Chondrocyte (in vitro differentiated cells): ENCODE measurements at places on chromosomes 16 and 17. TPM values are rescaled to one million over a fixed set of nuclear protein-coding genes. Genes with fewer than 3 reads are reported as not detected.

DUSP3 gene
- total RNA-seq: 39.4 to 60.2 TPM (median 57.7 TPM) in 3 replicates

RNF151 gene
- total RNA-seq: not detected in 3 replicates

GPR139 gene
- total RNA-seq: not detected in 3 replicates

DNA sequence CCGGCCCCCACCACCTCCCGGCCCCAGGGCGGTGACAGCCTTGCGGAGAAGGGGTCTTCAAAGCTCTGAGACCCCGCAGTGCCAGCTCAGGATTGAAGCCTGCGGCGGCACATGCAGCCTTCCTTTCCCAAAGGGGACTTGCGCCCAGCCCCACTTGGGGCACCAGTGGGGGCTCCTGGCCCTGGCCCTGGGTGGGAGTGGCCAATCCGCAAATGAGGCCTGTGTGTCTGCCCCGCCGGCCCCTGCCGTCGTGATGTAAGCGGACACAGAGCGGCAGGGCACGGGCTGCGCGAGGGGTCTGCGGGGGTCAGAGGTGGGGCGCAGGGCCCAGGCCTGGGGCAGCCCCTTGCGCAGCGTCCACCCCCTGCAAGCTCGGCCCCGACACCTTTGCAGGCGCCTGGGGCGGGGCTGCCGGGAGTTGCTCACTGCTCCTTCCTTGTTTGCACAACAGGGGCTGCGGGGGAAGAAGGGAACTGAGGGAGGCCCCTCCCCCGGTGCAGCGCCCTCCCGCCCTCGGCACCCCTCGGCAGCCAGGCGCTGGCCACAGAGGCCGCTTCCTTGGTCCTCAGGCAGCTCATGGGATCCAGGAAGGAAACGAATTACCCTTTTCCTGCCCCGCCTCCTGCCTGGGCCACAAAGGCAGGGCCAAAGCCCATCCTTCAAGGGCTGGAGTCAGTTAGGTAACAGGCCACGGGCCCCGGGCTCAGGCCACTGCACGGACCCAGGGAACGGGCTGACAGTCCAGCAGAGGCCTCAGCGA is 2.9 kb downstream of the SLC16A3 start:
- DNase-seq: no peak
- H3K27ac ChIP-seq: no peak overlapping the region
- no peaks in the 10 kb centered on the region for H3K27me3 ChIP-seq

DNA sequence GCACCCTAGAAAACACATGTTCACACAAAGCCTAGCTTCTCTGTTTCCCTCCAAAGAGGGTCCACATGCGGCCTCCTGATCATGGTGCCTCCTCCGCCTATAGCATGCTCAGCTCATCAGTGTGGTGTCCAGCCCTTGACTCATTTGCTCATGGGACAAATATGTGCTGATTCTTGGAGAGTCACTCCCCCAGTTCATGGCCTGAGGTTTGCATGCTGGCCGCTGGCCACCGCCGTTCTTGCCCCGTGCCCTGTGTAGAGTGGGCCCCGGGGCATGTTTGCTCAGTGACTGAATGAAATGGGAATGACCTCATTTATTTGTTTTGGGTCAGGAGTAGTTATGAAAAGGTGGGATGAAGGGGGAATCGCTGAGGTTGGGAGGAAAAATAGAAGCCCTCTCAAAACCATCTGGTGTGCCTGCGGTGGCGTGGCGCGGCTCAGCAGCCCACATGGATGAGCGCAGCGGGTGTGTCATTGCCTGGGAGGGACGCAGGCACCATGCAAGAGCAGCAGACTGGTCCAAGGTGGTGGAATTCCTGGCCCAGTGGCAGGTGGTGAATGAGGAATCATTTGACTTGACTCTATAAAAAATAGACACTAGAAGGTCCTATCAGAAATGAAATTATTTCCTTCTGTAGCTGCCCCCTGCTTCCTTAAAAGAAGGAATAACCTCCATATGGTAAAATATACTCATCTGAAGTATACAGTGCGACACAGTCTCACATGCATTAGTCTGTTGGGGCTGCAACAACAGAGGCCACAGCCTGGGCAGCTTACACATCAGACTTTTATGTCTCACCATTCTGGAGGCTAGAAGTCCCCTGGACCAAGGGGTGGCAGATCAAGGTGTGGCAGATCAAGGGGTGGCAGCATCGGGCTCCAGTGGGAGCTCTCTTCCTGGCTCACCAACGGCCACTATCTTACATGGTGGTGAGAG is 31.7 kb downstream of the CRISPLD2 start:
- peak overlapping the region; percentile 83 for H3K27ac ChIP-seq
- no peaks in the 10 kb centered on the region for H3K27me3 ChIP-seq
- H3K36me3 ChIP-seq: peaks cover 6% of the 10 kb centered on the region
- DNase-seq: no peak

KRT33B gene
- not detected in 3 replicates for total RNA-seq

AATK gene
- total RNA-seq: 0.48 to 0.67 TPM (median 0.51 TPM) in 3 replicates

DNA sequence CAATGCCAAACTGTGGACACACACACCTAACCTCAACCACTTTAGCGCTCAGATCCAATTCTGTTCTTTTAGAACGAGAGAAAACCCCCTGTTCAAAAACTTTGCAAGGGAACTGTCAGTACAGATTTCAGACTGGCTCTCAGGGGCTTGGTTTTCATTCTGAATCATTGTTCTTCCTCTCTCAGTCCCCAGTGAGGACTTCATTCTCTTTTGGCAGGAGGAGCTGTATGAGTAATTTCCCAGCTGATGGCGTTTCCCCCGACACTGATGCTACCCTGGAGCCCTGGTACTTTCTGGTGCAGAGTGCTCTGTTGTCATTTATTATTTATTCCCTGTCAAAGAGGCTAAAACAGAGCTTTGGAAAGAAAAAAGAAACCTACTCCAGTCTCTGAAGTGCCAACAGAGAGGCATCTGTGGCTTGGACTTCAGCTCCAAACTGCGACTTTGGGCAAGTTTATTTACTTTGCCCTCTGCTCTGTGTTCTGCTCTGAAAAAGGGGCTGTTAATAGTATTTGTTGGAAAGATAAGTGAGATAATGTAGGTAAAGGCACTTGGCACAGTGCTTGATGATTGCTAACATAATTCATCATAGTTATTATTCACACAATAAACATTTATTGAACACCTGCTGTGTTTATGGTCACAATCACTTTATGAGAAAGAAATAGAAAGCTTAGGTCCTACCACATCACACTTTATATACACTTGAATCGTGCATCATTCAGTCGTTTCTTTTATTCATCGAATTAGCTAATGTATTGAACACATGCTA is 28.3 kb downstream of the ETV4 start:
- H3K36me3 ChIP-seq: peaks cover 22% of the 10 kb centered on the region
- H3K4me3 ChIP-seq: no peak overlapping the region
- DNase-seq: no peak
- H3K27me3 ChIP-seq: no peaks in the 10 kb centered on the region
- H3K4me1 ChIP-seq: peaks cover 24% of the 10 kb centered on the region
- H3K27ac ChIP-seq: peak overlapping the region; percentile 90

- no peak for DNase-seq
- no peaks in the 10 kb centered on the region for H3K36me3 ChIP-seq
- H3K27me3 ChIP-seq: no peaks in the 10 kb centered on the region
- H3K4me1 ChIP-seq: peaks cover 39% of the 10 kb centered on the region
- no peak overlapping the region for H3K27ac ChIP-seq
- no peak overlapping the region for H3K4me3 ChIP-seq
Measured at GRCh38 chr17:44826123-44826790, 3.8 kb downstream of the GJC1 start.

DNA sequence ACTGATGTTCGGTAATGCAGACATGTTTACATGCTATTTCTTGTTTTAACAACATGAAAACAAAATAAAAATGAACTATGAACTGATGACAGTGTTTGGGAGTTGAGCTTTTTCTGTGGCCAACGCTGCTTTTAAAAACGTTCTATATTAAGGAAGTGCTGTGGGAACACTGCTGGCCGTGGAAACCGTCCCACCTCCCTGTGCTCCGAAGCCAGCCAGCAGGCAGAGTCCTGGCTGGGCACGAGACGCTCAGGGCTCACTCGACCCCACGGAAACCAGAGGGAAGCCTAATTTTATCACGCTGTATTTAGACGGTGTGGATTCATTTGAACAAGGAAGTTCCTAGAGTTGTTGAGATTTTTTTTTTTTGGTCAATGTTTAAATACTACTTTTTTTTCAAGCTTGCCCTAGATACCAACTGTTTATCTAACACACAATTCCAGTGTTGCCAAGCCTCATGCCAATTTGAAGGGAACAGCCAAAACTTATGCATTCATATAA is 25.8 kb downstream of the ADCY9 start:
- H3K4me3 ChIP-seq: peak overlapping the region; percentile 62
- peaks cover 71% of the 10 kb centered on the region for H3K4me1 ChIP-seq
- no peaks in the 10 kb centered on the region for H3K27me3 ChIP-seq
- DNase-seq: no peak
- H3K36me3 ChIP-seq: peaks cover 2% of the 10 kb centered on the region
- peak overlapping the region; percentile 96 for H3K27ac ChIP-seq

DNA sequence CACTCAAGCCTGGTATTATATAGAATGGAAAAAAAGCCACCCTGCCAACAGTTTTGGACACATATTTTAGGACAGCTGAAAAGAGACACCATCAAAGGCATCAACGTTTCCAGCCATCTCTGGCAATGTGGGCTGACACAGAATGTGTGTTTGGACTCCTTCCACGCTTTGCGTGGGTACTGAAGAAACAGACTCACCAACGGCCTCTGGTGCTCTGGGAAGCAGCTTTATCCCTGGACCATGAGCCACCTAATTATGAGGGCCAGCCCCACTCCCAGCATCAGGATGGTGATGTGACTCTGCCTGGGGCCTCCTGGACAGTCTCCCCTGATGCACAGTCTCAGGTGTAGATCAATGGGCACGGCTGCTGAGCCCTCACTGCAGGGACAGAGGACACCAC is 27.9 kb downstream of the CCDC57 start:
- H3K4me1 ChIP-seq: no peaks in the 10 kb centered on the region
- H3K27ac ChIP-seq: no peak overlapping the region
- peaks cover 12% of the 10 kb centered on the region for H3K36me3 ChIP-seq

OR3A2 gene
- total RNA-seq: not detected in 3 replicates

HYDIN gene
- not detected in 3 replicates for total RNA-seq

KRT32 gene
- total RNA-seq: not detected in 3 replicates

DNA sequence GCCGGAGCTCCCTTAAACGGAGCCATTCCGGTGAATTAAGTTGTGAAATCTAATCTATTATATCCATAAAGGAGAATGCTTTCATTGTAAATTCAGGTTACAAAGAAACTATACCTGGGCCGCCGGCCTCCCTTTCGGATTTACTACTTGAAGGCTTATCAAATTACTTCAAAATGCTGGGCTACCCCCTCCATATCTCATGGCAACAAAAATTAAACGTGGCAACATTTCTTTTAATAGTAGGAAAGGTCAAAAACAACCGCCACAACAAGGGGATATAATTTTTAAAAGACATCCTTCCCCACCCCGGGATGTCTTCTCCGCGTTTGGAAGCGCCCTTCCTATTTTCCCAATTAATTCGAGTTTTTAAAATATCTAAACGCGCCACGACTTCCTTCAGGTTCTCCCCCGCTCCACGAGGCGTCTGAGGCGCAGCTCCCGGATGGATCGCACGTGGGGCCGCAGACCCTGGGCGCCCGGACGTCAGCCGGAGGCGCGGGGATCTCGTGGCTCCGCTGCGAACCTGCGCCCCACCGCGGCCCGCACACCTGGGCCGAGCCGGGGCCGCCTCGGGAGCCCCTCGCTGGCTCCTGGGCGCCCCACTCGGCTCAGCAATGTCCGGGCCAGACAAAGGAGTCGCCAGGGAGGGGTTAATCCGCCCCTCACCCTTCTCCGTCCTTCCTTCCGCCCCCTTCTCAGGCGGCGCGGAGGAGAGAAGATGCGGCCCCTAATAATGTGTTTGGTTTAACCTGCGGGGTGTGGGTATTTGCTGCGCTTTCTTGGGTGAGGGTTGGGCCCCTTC is 47.4 kb upstream of the SLC38A10 start:
- peaks cover 48% of the 10 kb centered on the region for H3K4me1 ChIP-seq
- DNase-seq: no peak
- no peaks in the 10 kb centered on the region for H3K27me3 ChIP-seq

DNA sequence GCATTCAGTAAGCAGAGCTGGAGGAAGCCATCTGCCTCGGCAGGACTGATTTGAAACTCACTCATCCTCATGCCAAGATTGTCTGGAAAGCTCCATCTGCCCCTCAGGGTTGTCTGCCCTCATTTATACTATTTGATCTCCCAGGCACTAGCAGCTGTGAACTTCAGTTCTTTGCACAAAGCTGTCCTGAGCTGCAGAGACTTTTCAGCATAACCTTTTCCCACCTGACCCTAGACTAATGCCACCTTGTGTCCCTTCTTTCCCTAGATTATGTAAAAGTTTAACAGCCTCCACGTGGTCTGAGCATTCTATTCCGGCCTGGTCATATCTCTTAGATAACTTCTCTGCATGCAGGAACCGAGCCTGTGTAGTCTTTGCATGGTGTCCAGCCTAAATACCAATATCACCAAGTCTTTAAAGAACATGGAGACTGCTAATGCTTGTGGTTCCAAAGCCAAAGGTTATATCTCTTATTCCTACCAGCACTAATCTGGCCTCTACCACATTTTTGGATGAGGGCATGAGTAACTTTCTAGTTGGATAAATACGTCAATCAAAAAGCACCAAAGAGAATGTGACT is 29.1 kb downstream of the STAT5A start:
- no peaks in the 10 kb centered on the region for H3K27me3 ChIP-seq
- no peak overlapping the region for H3K4me3 ChIP-seq
- peaks cover 33% of the 10 kb centered on the region for H3K36me3 ChIP-seq
- no peak overlapping the region for H3K27ac ChIP-seq
- peaks cover 7% of the 10 kb centered on the region for H3K4me1 ChIP-seq
- no peak for DNase-seq
